ENCODE measurements at places on chromosomes 13 and 19. TPM values are rescaled to one million over a fixed set of nuclear protein-coding genes. Genes with fewer than 3 reads are reported as not detected.

Gene ICAM5
- 3.9 TPM for polyA plus RNA-seq

GRCh38 chr19:57512845-57513244, 13.1 kb downstream of the ZNF773 start:
- no peaks in the 10 kb centered on the region for H3K4me1 ChIP-seq
- no peaks in the 10 kb centered on the region for H3K36me3 ChIP-seq
- no peak overlapping the region for H3K27ac ChIP-seq
- DNase-seq, result no peak
- H3K27me3 ChIP-seq, result no peaks in the 10 kb centered on the region

GRCh38 chr19:10555610-10555973, 10.2 kb downstream of the KRI1 start:
- H3K27ac ChIP-seq, result no peak overlapping the region
- H3K4me1 ChIP-seq, result no peaks in the 10 kb centered on the region
- no peaks in the 10 kb centered on the region for H3K27me3 ChIP-seq
- DNase-seq, result no peak

DNA sequence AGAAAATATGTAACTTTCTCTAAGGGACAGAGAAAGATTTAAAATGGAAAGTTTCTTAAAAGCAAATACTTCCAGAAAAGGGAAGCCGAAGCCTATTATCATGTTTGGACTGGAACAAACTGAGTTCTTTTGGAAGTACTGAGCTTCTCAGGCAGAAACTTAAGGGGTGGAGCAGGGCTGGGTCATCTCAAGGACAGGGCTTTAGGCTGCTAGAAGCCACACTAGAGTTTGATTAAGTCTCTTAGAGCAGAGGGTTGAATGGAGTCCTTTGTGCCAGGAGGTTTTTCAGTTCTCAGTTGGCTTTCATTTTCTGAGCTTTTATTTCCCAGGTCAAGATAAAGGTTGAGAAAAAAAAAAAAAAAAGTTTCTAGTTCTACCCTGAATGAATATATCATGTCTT, 432.7 kb downstream of the SLITRK5 start:
- no peak overlapping the region for H3K4me3 ChIP-seq
- H3K27ac ChIP-seq, result no peak overlapping the region
- H3K27me3 ChIP-seq, result no peaks in the 10 kb centered on the region
- H3K4me1 ChIP-seq, result no peaks in the 10 kb centered on the region
- H3K36me3 ChIP-seq, result no peaks in the 10 kb centered on the region

GRCh38 chr13:40527914-40528313, 138.5 kb downstream of the FOXO1 start:
- no peak overlapping the region for H3K4me3 ChIP-seq
- no peak for DNase-seq
- H3K4me1 ChIP-seq, result no peaks in the 10 kb centered on the region
- H3K27me3 ChIP-seq, result no peaks in the 10 kb centered on the region
- H3K27ac ChIP-seq, result no peak overlapping the region

DNA sequence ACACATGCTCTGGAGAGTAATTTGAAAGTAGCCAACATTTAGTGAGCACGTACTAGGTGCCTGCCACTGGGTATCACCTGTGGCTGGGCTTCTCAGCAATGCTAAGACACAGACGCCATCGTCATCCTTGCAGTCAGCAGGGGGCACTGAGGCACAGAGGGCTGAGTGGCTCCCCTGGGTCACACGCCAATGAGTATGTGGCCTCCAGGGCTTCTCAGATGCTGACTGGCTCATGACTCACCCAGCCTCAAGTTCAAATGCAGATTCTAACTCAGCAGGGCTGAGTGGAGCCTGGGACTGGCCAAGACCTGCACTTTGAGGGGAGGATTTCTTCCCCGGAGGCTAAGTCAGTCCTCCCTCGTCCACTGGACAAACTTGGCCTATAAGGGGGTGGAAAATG, 115.1 kb upstream of the CACNA1A start:
- no peak overlapping the region for H3K27ac ChIP-seq
- no peaks in the 10 kb centered on the region for H3K27me3 ChIP-seq

- peak overlapping the region; percentile 96 for H3K27ac ChIP-seq
- peaks cover 8% of the 10 kb centered on the region for H3K4me1 ChIP-seq
- no peaks in the 10 kb centered on the region for H3K27me3 ChIP-seq
- H3K36me3 ChIP-seq, result no peaks in the 10 kb centered on the region
- H3K4me3 ChIP-seq, result peak overlapping the region; percentile 87
Measured at GRCh38 chr19:32404933-32405430, 588 bp upstream of the DPY19L3 start.

- no peak for DNase-seq
- no peaks in the 10 kb centered on the region for H3K36me3 ChIP-seq
- no peaks in the 10 kb centered on the region for H3K27me3 ChIP-seq
- no peak overlapping the region for H3K4me3 ChIP-seq
- no peak overlapping the region for H3K27ac ChIP-seq
Measured at GRCh38 chr13:113855931-113856715, 7.8 kb downstream of the GAS6 start.

- H3K27ac ChIP-seq, result no peak overlapping the region
- no peaks in the 10 kb centered on the region for H3K27me3 ChIP-seq
- H3K4me3 ChIP-seq, result no peak overlapping the region
- no peak for DNase-seq
- H3K36me3 ChIP-seq, result no peaks in the 10 kb centered on the region
- 0 out of 2 replicates have a peak, but pooled peaks cover 2% of the 10 kb centered on the region for H3K4me1 ChIP-seq
Measured at GRCh38 chr13:79500829-79501228, 19.9 kb downstream of the NDFIP2 start.

Gene ZNF708
- 4.1 TPM for polyA plus RNA-seq

Gene CPAMD8
- polyA plus RNA-seq, result 11.2 TPM

- no peaks in the 10 kb centered on the region for H3K4me1 ChIP-seq
- no peaks in the 10 kb centered on the region for H3K36me3 ChIP-seq
- H3K27me3 ChIP-seq, result no peaks in the 10 kb centered on the region
- no peak overlapping the region for H3K4me3 ChIP-seq
- DNase-seq, result peak; percentile 3
- no peak overlapping the region for H3K27ac ChIP-seq
Measured at GRCh38 chr13:73039201-73040108, 19.4 kb upstream of the KLF5 start.

Gene ANGPTL4
- 6.5 TPM for polyA plus RNA-seq

DNA sequence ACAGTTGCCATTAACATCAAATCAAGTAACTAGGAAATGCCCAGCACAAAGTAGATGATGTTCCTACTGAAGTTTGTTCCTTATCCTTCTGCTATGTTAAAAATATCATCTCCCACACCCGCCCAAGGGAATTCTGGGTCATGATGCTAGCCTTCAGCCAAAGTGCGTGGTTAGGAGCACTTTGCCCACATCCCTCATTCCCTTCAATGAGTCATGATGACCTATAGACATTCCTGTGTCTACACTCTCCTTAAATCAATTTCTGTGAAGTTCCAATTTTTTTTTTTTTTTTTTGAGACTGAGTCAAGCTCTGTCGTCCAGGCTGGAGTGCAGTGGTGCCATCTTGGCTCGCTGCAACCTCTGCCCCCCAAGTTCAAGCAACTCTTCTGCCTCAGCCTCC, 17.0 kb downstream of the RXFP2 start:
- H3K4me3 ChIP-seq, result no peak overlapping the region
- no peaks in the 10 kb centered on the region for H3K4me1 ChIP-seq
- no peak for DNase-seq
- H3K27ac ChIP-seq, result no peak overlapping the region

DNA sequence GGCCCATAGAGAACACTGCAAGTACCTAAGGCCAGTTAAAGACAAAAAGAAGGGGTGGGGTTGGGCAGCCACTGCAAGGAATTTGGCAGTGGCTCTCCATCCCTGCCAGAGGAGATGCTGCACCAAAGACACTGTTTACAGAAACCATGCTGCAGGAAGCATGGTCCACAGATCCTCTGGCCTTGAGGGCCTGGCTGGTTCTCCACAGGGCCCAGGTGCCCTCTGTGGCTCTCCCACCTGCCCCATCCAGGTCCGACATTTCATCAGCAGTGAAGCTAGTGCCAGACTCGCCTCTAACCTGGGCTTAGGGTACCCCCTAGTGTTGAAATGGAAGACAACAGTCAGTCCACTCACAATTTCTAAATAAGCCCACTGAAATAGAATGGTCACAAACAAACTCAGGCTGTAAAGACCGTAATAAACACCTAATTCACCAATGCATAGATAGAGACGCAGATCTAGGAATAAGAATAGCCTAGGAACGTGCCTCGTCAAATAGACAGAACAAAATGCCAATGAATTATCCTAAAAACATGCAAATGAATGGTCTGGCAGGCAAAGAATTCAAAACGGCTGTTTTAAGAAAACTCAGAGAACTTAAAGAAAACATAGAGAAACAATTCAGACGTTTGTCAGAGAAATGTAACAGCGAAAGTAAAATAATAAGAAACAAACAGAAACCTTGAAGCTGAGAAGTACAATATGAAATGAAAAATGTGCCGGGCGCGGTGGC, 23.3 kb downstream of the LYPD4 start:
- no peaks in the 10 kb centered on the region for H3K27me3 ChIP-seq
- no peaks in the 10 kb centered on the region for H3K4me1 ChIP-seq
- H3K4me3 ChIP-seq, result no peak overlapping the region
- no peak overlapping the region for H3K27ac ChIP-seq
- DNase-seq, result peak; percentile 27
- no peaks in the 10 kb centered on the region for H3K36me3 ChIP-seq

Gene TEX101
- 0.12 TPM for polyA plus RNA-seq

Data from H1 (cell line).